Hematopoietic multipotent progenitor cell treated with erythropoietin and hydrocortisone succinate and interleukin-3 and kit ligand, for 17 days (in vitro differentiated cells): ENCODE measurements at places on chromosomes 12 and 14.

DNA sequence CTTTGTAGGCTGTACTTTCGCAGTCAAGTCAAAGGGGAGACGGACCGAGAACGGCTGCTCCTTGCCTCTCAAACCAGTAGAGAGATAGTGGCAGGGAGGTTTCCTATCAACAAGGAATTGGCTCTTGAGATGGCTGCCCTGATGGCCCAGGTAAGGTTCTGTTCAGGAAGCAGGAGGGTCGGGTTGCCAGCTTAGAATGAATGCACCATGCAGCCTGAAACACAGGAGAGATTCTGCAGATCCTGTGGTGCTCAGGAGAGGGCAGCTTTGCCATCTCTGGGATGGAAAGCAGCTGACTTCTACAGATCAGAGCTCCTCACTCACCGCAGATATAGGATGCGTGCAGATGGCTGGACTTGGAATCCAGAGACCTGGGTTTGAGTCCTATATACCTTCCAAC lies 18.0 kb downstream of the PIGH start:
- no peak for DNase-seq

DNA sequence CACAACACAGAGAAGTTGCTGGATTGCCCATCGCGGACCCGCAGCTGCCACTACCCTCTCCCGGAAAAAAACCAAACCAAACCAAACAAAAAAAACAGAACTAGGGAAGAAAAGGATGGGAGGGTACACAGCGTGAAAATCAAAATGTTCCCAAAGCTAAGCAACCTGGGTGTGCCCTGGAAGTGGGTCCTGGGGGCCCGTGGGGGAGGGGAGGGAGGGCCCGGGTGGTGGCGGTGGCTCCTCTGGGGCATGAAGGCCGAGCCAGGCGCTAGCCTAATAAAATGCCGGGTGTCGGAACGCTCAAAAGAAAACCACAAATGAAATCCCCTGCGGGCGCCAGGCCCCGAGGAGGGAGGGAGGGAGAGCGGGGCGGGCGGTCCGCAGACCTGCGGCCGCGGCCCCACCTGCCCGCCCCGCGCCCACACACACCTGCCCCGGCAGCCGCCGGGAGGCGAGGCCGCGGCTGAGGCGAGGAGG lies 787 bp downstream of the HECTD4 start:
- peak; percentile 63 for DNase-seq

GRCh38 chr14:95119336-95119735 lies 38.0 kb downstream of the DICER1 start:
- no peak for DNase-seq

DNA sequence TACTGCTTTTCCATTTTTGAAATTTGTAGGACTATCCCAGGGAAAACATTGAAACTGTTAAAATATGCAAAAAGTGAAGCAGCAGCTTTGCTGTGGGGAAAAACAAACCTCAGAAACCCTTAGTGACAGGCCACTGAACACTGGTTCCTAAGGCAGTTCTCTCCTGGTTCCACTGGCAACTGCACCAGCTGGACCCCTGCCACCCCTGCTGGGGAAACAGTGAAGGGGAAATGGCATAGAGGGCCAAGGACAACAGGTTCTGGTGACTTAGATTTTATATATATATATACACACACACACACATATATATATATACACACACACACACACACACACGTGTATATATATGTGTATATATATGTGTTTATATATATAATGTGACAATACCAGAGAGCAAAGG lies 16.2 kb upstream of the KRT7 start:
- no peak for DNase-seq

- no peak for DNase-seq
Measured at GRCh38 chr14:95480109-95480886, 36.2 kb downstream of the SYNE3 start.

DNA sequence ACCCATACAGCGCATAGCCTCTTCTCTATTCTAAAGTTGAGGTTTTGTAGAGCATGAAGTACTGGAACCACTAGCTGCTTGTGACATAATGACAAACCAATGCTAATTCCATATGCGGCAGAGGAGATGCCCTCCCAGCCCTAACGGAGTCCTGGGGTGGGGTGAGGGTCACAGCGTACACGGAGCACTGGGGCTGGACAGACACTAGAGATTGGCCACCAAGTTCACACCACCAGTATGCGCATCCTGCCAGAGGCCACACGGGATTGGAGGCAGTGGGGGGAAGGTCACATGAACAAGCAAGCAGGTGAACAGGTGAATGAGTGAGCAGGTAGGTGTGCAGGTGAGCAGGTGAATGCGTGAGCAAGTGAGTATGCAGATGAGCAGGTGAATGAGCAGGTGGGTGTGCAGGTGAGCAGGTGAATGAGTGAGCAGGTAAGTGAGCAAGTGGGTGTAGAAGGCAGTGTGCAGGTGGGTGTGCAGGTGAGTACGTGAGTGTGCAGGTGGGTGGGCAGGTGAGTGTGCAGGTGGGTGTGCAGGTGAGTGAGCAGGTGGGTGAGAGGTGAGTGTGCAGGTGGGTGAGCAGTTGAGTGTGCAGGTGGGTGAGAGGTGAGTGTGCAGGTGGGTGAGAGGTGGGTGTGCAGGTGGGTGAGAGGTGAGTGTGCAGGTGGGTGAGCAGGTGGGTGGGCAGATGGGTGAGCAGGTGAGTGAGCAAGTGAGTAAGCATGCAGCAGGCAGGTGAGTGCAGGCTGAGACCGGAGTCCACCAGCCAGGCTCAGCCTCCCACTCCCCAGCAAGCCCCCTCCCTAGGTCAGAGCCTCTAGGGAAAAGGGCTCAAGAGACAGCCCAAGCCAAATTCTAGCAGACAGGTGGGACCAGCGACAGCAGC lies 52.7 kb downstream of the CCDC85C start:
- no peak for DNase-seq

- DNase-seq, result no peak
Measured at GRCh38 chr14:95097385-95097784, 59.9 kb downstream of the DICER1 start.

DNA sequence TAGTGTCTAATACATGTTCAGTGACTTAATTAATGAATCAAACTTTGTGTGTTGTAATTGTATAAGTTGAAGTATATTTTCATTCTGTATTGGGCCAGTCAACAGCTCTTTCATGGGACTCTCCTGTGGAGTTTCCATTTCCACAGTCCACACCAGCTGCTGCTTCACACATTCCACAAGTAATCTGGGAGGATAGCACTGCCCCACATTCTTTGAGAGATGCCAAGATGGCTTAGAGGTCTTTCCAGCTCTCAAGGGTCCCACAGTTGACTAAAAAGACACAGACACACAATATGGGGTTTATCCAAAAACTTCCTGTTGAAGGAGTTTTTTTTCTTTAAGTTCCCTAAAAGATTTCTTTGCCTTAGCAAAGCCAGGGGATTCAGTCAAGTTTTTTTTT lies 408.3 kb downstream of the AACS start:
- DNase-seq, result no peak

GRCh38 chr14:79040790-79041189 lies 870.6 kb downstream of the NRXN3 start:
- DNase-seq, result no peak

GRCh38 chr14:91805659-91806058 lies 61.7 kb downstream of the TC2N start:
- no peak for DNase-seq

DNA sequence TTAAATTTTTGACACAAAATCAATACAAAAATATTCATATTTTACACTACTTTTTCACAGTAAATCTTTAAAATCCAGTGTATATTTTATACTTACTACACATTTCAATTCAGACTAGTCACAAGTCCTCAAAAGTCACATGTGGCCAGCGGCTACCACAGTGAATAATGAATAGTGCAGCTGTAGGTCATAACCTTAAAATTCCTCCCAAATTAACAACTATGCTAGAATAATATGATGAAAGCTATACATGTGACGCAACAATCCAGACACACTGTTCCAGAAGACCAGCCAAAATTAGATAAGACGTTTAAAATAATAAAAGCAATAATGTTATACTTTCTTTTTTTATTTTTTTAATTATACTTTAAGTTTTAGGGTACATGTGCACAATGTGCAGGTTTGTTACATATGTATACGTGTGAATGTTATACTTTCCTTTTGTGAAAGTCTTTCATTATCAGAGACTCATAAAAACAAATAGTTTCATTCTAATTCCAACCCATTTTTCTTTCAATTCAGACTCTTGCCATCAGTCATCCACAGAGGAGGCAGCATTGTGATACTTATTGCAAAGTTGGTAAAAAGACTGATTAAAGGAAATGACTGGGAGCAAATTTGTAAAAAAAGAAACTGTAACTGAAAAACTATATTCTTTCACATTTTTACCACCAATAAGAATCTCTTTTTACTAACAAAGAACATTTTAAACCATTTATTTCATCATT lies 67.0 kb downstream of the C2CD5 start:
- no peak for DNase-seq

GRCh38 chr12:128557231-128557630 lies 266.5 kb downstream of the SLC15A4 start:
- DNase-seq, result no peak

- DNase-seq, result no peak
Measured at GRCh38 chr12:52945389-52946232, 3.3 kb upstream of the KRT18 start.

- no peak for DNase-seq
Measured at GRCh38 chr12:121810833-121811433, 7.1 kb downstream of the SETD1B start.

- no peak for DNase-seq
Measured at GRCh38 chr12:31370531-31371255, 44.7 kb upstream of the SINHCAF start.

DNA sequence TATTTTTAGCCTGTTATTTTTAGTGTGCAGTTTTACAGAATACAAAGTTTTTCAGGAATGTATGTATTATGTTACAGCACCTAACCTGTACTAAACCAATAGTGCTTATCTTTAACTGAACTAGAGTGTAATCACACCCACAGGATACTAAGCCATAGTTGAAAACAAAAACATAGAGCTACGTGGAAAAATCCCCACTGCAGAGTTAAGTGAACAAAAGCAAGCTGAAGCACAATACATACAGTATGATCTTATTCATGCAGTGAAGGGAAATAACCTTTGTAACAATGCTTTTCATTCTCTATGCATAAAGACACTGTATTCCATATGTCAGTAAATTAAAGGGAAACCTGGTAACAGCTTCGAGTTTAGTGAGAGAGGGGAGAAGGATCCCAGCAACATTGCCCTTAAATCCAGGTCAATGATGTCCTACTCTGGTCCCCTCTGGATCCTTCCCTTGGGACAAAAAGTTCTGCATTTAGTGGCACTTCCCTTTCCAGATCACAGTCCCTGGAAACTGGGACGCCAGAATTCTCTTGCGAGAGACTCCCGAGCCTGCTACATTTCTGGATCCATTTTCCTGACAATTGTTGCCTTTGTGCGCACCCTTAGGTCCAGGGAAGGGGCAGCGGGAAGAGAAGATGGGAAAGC lies 121.3 kb upstream of the CCND2 start:
- DNase-seq, result no peak

GRCh38 chr12:24948757-24949722 lies at the start of gene BCAT1:
BCAT1 (minus strand) TSS chr12:24949101; CDS start chr12:24948932, 169 bp downstream.
- DNase-seq, result peak; percentile 70

DNA sequence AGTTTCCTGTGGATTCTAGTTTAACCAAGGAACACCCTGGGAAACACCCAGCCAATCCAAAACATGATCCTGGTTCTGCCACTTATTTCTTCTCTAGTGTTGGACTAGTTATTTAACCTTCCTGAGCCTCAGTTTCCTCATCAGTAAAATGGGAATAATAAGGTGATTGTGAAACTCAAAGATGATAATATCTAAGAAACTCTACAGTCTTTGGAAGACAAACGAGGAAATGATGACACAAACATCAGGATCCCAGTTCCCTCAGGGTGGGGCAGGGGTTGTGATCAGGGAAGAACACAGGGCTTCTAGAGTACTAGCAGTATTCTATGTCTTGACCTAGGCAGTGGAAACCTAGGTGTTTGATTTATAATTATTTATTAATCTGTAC lies 18.1 kb upstream of the TMEM106C start:
- DNase-seq, result no peak

DNA sequence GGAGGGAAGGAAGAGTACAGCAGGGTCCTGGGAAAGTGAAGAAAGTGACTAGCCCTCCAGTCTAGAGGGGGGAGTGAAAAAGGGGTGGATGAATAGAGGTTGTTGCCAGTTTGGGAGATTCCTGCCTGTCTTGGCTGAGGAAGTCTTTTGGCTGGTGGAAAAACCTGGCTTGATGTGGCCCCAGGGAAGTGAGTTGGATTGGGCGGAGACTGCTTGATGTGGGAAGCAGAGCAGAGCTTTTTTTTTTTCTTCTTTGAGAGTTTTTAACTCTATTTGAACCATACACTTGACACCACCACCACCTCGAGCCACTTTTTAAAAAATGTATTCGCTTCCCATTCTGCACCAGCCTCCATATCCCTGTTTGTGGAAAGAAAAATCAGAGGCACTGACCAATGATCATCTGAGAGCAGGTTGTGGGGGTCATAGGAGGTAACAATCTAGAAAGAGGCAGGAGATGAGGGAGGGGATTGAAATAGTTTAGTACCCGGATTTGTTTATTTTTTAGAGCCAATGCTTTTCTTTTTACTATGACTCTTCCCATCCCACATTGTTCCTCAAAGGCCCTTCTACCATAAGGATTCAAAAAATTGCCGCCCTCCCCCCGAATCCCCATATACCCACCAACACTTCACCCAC lies 690 bp upstream of the DTX3 start:
- no peak for DNase-seq

GRCh38 chr14:82642425-82642824 lies 1108.8 kb upstream of the SEL1L start:
- DNase-seq, result no peak

DNA sequence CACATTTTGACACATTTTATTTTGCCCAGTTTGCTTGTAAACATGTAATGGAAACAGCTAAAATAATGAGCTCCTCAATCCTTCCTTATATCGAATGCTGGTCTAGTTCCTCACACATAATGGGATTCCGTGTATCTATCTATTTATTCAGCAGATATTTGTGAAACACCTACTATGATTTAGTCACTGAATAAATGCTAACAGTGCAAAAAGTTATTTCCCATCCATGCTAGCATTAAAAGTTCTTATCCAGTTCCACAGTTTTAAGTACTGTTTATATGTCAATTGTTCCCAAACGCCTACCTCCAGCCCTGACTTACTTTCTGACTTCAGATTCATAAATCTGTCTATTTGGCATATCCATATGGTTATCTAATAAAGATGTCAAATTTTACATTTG lies 1788.7 kb upstream of the FLRT2 start:
- DNase-seq, result no peak

DNA sequence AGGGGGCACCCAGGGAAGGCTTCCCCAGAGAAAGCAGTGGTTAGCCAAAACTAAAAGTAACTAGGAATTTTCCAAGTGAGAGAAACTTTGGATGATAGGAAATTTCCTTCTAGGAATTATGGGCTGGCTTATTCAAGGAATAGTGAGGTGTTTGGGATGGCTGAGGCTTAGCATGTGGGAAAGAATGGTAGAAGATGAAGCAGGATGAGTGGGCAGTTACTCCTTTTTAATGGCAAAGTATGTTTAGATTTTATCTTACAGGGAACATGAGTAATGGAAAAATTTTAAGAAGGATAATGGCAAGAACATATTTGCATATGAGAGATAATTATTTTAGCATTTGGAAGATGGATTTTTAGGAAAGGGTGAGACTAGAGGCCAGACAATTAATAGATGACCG lies 197.6 kb downstream of the SLC38A4 start:
- DNase-seq, result no peak
